ENCODE measurements at places on chromosomes 3 and 15. TPM values are rescaled to one million over a fixed set of nuclear protein-coding genes. Genes with fewer than 3 reads are reported as not detected.

Gene IQCF5
- total RNA-seq: not detected

Gene ARMC8
- 40.6 TPM for total RNA-seq

Gene SLC38A3
- 0.15 TPM for total RNA-seq

Gene GOLGA6D
- total RNA-seq: not detected

Gene TEX55
- not detected for total RNA-seq

Gene DET1
- total RNA-seq: 6.6 TPM

Gene SERPINI2
- total RNA-seq: not detected

Gene DPPA4
- not detected for total RNA-seq

Gene RPL22L1
- 194 TPM for total RNA-seq

Gene PTX3
- 1.2 TPM for total RNA-seq

Gene ILDR1
- not detected for total RNA-seq

Gene HDAC11
- 8.2 TPM for total RNA-seq

Gene IGSF10
- total RNA-seq: 0.32 TPM

Gene OR5K3
- not detected for total RNA-seq

Gene LINS1
- 10.7 TPM for total RNA-seq

Gene CYP8B1
- total RNA-seq: not detected

Gene SERINC4
- total RNA-seq: 0.09 TPM

Gene CLDN16
- total RNA-seq: 0.16 TPM

Gene THAP10
- total RNA-seq: 4.1 TPM

Gene ST3GAL6
- total RNA-seq: 0.68 TPM

Gene CRABP1
- 1.9 TPM for total RNA-seq

Gene SUSD5
- total RNA-seq: 3.7 TPM

Gene POPDC2
- 0.37 TPM for total RNA-seq

Gene LDHAL6B
- not detected for total RNA-seq

Gene APBA2
- total RNA-seq: 17.3 TPM

Gene PLSCR2
- total RNA-seq: not detected

Gene PPM1L
- 0.46 TPM for total RNA-seq

Gene PLD1
- 8.3 TPM for total RNA-seq

Gene MAPK6
- 70.4 TPM for total RNA-seq

Gene OR5H6
- not detected for total RNA-seq

Gene GOLGA8R
- total RNA-seq: 0.19 TPM

Gene CPB1
- not detected for total RNA-seq

Gene CRYGS
- total RNA-seq: 0.40 TPM

Gene SKOR1
- total RNA-seq: not detected

Gene PARP15
- total RNA-seq: not detected

Gene SLTM
- total RNA-seq: 71.4 TPM

Gene CCDC80
- total RNA-seq: 37.7 TPM

Gene TMC3
- total RNA-seq: not detected

Gene SCAANT1
- total RNA-seq: not detected

Gene RBP2
- not detected for total RNA-seq

Gene LRTM1
- not detected for total RNA-seq

Gene PCOLCE2
- total RNA-seq: 21.8 TPM

Gene TM4SF18
- 29.7 TPM for total RNA-seq

Gene TMCO5A
- total RNA-seq: not detected

Measured in A549 treated with AZD2906 at 1 μM for 4 hours (cell line).